Skin of body (tissue), 3 donors: ENCODE measurements at places on chromosomes 7 and 10.

GRCh38 chr10:14173391-14173705 lies 157.4 kb downstream of the FRMD4A start:
- DNase-seq = no peak

- no peak for DNase-seq
Observed at GRCh38 chr7:90657481-90657880, 61.4 kb downstream of the CDK14 start.

DNA sequence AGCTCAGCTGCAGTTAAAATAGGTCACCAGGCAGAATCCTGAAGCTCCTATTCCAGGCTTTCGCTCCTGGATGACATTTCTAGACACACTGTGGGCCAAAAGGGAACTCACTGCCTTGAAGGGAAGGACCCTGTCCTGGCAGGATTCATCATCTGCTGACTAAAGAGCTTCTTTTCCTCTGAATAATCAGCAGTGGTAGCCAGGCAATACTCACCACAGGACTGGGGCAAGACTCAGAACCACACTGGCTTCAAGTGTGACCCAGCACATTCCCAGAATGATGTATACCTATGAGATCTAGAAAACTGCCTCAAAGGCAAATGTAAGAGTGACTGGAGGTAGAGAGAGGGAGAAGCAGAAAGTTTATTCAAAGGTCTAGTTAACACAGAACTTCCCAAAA lies 29.5 kb upstream of the EBF3 start:
- no peak for DNase-seq

DNA sequence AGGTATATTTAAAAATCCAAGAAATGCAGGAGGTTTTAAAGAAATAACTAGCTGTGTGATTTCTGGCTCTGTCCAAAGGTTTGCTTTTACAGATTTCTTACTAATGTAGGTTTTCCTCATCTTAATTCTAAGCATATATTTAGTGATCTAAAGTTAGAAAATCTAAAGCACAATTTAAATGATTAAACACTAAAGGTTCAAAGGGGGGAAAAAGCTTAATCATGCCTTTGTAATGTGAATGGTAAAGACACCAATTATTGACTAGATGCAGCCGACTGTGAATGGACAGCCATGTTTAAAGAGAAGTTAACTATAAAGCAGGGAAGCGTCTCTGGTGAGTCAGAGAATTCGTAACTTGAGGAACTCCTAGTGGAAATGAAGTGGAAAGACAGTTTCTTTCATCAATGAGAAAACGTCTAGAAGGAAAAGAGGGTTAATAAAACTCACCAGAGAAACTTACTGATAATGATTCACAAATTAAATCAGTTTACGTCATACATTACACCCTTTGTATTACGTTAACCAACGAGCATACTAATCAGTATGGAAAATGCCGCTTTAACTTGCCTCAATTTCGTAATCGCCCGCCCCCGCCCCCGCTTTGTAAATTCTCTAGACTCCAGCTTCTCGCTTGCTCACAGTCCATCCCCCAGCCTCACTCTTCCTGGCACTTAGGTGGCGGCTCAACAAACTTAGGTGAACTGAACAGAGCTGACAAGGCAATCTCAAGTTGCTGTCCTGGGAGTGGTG lies 1.1 kb upstream of the HBP1 start:
- peak; percentile 95 for DNase-seq

DNA sequence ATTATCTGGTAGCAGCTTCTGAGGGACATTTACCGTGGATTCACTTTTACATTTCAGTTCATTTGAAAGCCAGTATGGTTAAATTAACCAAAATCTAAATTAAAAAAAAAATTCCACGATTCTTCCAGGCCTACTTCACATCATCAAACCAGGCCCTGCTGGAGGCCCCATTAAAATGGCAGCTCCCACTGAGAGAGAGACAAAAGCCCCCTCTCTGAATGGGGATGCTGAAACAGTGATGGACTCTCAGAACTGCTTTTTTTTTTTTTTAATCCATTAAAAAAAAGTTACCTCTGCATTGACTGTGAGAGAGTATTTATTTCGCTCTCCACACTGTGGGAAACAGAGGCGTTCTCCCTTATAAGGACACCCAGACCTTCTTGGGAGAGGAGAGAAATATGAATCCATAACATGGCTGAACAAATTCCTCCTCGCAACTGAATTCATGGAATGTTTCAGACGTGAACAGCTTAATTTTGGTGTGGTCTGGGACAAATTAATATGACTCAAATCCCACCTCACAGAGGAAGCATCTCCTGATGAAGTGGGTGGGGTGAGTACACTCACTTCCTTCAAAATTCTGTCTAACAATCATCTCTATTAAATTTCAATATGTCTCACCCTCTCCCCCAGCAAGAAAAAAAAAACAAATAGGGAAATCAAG lies 73.5 kb downstream of the SAMD9 start:
- DNase-seq = peak; percentile 14

- DNase-seq = no peak
Observed at GRCh38 chr10:94173594-94173993, 179.9 kb downstream of the PLCE1 start.
